ENCODE measurements at places on chromosomes 3 and 15. TPM values are rescaled to one million over a fixed set of nuclear protein-coding genes. Genes with fewer than 3 reads are reported as not detected.

The ZNF662 gene
- total RNA-seq, result 1.5 TPM

The LPCAT4 gene
- 19.6 TPM for total RNA-seq

The ZNF501 gene
- 2.2 TPM for total RNA-seq

The GNB5 gene
- 24.9 TPM for total RNA-seq

The STRC gene
- not detected for total RNA-seq

The ACAD11 gene
- 13.2 TPM for total RNA-seq

The ASB14 gene
- not detected for total RNA-seq

The ARRDC4 gene
- total RNA-seq, result 8.0 TPM

The LRRC49 gene
- 6.7 TPM for total RNA-seq

The JAGN1 gene
- 47.8 TPM for total RNA-seq

The NPAP1 gene
- total RNA-seq, result not detected

The CCR2 gene
- not detected for total RNA-seq

The HHATL gene
- not detected for total RNA-seq

The LRRC31 gene
- not detected for total RNA-seq

The SERPINI2 gene
- not detected for total RNA-seq

The GOLGA8Q gene
- total RNA-seq, result not detected

The LSG1 gene
- total RNA-seq, result 28.2 TPM

The FBN1 gene
- total RNA-seq, result 171 TPM

The LRRIQ4 gene
- total RNA-seq, result not detected

The C3orf22 gene
- not detected for total RNA-seq

The XCR1 gene
- not detected for total RNA-seq

The GOLGA8S gene
- 0.06 TPM for total RNA-seq

The CYP11A1 gene
- total RNA-seq, result not detected

The CD86 gene
- total RNA-seq, result not detected

The SPTBN5 gene
- 15.0 TPM for total RNA-seq

The PLSCR2 gene
- total RNA-seq, result not detected

The CEMIP gene
- 0.53 TPM for total RNA-seq

The TEX264 gene
- total RNA-seq, result 76.4 TPM

The HDGFL3 gene
- total RNA-seq, result 42.0 TPM

The RLBP1 gene
- total RNA-seq, result not detected

The CMTM7 gene
- total RNA-seq, result 83.0 TPM

The C2CD4A gene
- 0.05 TPM for total RNA-seq

The SEMA3G gene
- total RNA-seq, result 61.3 TPM

The A4GNT gene
- total RNA-seq, result not detected

The FANCD2OS gene
- total RNA-seq, result not detected

The IL17RD gene
- total RNA-seq, result 3.2 TPM

The SERINC4 gene
- not detected for total RNA-seq

The UBA5 gene
- 17.7 TPM for total RNA-seq

The GPR176 gene
- total RNA-seq, result 24.0 TPM

The ANKUB1 gene
- total RNA-seq, result not detected

The AHSG gene
- not detected for total RNA-seq

The GPR149 gene
- not detected for total RNA-seq

The NUSAP1 gene
- 28.5 TPM for total RNA-seq

The AP3B2 gene
- not detected for total RNA-seq

The GPR171 gene
- not detected for total RNA-seq

The AGBL1 gene
- not detected for total RNA-seq

The PLA2G4E gene
- not detected for total RNA-seq

The C3orf85 gene
- total RNA-seq, result not detected

The CASR gene
- not detected for total RNA-seq

The SNTN gene
- not detected for total RNA-seq

The ZBED2 gene
- 1.3 TPM for total RNA-seq

The GP5 gene
- 0.29 TPM for total RNA-seq

The P3H2 gene
- 41.9 TPM for total RNA-seq

The AMT gene
- 1.9 TPM for total RNA-seq
